B cell (primary cell): ENCODE measurements at places on chromosomes 6 and 20.
A peak's percentile ranks its signal among the peaks of the same experiment; 100 is the strongest.

DNA sequence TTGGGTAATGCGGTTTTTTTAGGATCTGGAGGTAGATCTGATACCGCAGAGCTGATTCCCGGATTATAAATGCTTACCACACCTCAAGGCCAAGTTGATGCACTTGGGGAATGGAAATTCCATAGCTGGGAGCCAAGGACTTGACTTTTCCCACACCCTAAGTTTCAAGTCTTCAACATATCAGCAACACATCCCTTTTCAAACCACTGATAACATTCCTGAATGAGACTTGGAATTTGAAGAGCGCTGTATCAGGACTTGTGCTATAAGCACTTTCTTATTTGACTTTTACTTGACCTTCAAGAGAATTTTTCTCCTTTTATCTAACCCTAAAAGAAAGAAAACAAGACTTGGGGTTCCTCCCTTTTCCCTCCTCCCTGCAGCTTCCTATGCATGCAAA is 90.6 kb upstream of the NAA20 start:
- no peak for DNase-seq

DNA sequence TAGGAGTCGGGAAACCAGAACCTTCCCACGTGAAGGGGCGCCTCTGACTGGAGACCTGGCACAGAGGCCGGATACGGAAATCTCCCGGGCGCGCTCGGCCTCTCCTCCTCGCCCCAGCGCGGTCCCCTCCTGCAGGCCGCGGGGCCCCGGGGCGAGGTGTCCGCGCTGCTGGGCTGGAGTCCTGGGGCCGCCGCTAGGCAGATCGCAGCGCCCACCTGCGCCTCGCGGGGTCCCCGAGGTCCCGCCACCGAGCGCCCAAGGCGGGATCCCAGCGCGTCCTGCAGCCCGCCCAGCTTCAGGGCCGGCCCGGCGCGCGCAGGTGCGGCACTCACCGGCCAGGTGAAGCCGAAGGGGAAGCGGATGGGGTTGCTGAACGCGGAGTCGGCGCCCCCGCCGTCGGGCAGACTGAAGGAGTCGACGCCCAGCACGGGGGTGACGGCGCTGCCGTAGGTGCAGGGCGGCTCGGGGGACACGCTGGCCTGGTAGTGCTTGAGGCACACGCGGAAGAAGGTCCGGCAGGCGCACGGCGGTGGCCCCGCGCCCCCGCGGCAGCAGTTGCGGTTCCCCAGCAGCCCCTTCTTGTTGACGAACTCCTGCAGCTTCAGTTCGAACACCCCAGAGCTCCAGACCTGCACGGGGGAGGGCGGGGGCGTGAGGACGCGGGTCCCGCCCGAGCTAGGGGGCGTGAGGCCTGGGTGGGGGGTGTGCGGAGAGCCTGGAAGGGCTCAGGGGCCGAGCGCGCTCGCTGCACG is 1.5 kb downstream of the DLL1 start:
- peak; percentile 60 for DNase-seq

DNA sequence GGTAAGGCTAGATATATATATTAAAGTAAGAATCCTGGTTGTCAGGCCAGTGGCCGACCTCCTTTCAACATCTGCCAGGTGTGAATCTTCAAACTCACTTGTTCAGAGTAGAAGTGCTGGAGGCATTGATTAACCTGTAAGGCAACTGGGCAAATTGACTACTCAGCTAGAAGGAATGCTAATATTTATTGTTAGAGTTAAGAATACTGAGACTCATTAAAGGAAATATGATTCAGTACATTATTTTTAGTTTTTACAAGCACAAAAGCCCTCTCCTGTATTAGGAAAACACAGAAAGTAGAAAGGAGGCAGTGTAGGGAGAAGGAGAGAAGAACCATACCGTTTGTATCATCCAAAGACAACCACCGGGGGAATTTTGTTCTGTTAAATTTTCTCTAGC is 53.5 kb downstream of the RIPOR2 start:
- no peak for DNase-seq

GRCh38 chr20:36408219-36408618 is 102.1 kb downstream of the DLGAP4 start:
- DNase-seq: no peak

GRCh38 chr6:96522465-96523009 is 931 bp downstream of the UFL1 start:
- no peak for DNase-seq

- no peak for DNase-seq
Observed at GRCh38 chr6:144295981-144296767, 11.0 kb downstream of the UTRN start.

- DNase-seq: no peak
Observed at GRCh38 chr6:170374571-170375444, 68.2 kb downstream of the FAM120B start.

- no peak for DNase-seq
Observed at GRCh38 chr6:56787209-56787608, 144.5 kb upstream of the DST start.

DNA sequence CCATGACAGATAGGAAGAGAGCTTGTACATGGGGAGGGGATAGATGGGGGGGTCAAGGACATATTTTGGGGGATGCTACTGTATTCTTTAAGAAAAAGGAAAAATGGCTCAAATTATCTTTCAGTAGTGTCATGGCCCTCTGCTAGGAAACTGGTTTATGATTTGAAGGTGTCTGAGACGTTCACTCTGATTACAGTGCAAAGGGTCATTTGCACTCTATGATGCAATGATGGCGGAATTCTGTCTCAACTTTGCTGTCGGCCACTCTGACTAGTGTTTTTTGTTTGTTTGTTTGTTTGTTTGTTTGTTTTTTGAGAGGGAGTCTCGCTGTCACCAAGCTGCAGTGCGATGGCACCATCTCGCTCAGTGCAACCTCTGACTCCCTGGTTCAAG is 180.0 kb downstream of the SOX4 start:
- DNase-seq: no peak

GRCh38 chr20:18973529-18974173 is 160.1 kb downstream of the SCP2D1 start:
- no peak for DNase-seq

- no peak for DNase-seq
Observed at GRCh38 chr20:55592866-55593265, 412.5 kb downstream of the CBLN4 start.

- DNase-seq: no peak
Observed at GRCh38 chr20:25252686-25253421, 5.0 kb downstream of the PYGB start.

GRCh38 chr6:163338671-163339405 is 75.7 kb upstream of the QKI start:
- DNase-seq: no peak

GRCh38 chr6:118403036-118403435 is 145.1 kb upstream of the PLN start:
- DNase-seq: no peak

GRCh38 chr20:33192912-33193501 is 24.1 kb upstream of the BPIFA3 start:
- no peak for DNase-seq

GRCh38 chr6:157240059-157240959 is 83.0 kb downstream of the TMEM242 start:
- DNase-seq: no peak

DNA sequence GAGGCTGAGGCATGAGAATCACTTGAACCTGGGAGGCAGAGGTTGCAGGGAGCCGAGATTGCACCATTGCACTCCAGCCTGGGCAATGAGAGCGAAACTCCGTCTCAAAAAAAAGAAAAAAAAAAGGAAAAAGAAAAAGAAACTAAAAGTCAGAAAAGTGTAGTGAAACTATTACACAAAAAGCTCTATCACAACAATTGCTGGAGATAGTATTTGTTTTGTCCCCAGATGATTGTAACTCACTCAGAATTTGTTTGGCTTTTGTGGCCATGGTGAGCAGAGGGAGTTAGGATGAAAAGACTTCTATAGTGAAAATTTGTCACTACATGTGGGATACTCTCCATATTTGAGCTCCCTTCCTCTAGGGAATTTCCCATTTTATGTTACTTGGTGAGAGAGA is 5.2 kb upstream of the GOPC start:
- DNase-seq: no peak

- no peak for DNase-seq
Observed at GRCh38 chr6:55772730-55773129, 102.7 kb downstream of the BMP5 start.
